H1 (cell line): ENCODE measurements at places on chromosomes 11 and 22. TPM values are rescaled to one million over a fixed set of nuclear protein-coding genes. Genes with fewer than 3 reads are reported as not detected.

GRCh38 chr11:4682623-4683419 is 14.8 kb downstream of the OR51E2 start:
- no peak overlapping the region for H3K4me3 ChIP-seq
- DNase-seq = no peak

DNA sequence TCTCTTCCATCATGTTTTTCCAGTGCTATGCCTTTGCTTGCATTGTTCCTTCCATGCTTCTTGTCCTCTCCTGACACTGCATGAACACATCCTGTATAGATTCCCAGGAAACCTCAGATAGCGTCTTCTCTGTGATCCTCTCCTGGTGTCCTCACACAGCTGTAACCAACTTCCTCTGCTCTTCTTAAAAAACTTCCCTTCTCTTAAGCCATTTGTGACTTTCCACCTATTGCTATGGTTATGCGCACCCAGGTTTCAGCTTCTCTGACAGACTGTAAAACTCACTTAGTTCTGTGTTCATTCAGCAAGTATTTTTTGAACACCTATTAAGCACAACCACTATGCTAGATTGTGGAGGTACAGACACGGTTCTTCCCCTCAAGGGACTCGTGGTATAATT is 5.1 kb upstream of the APLP2 start:
- no peak overlapping the region for H3K27ac ChIP-seq
- H3K27me3 ChIP-seq = peaks cover 19% of the 10 kb centered on the region
- H3K36me3 ChIP-seq = no peaks in the 10 kb centered on the region
- no peak overlapping the region for H3K4me3 ChIP-seq
- no peak for DNase-seq

DNA sequence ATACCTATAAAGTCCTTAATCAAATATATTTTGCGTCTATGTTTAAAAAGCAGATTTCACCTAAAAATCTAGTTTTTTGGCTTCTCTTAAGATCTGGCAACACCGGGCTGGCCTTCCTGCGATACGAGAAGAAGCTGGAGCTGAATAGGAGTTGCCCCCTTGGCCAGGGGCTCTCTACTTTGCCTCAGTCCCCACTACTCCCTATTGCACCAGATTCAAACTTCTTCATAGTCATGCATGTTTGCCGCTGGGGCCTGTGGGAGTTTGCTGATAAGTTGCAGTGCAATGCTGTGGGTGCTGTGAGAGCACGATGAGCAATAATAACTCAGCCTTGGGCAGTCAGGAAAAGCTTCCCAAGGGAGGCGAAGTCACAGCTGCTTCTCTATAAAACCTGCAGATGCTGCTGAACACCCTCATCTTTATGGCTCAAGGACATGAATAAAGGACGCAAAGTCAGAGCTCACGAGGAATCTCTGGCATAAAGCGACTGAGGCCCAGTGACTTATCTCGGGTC is 15.2 kb upstream of the EIF3D start:
- no peaks in the 10 kb centered on the region for H3K36me3 ChIP-seq
- no peaks in the 10 kb centered on the region; the same call in 1 of the 2 replicates for H3K27me3 ChIP-seq
- no peak for DNase-seq
- no peak overlapping the region for H3K27ac ChIP-seq
- no peak overlapping the region for H3K4me3 ChIP-seq

DNA sequence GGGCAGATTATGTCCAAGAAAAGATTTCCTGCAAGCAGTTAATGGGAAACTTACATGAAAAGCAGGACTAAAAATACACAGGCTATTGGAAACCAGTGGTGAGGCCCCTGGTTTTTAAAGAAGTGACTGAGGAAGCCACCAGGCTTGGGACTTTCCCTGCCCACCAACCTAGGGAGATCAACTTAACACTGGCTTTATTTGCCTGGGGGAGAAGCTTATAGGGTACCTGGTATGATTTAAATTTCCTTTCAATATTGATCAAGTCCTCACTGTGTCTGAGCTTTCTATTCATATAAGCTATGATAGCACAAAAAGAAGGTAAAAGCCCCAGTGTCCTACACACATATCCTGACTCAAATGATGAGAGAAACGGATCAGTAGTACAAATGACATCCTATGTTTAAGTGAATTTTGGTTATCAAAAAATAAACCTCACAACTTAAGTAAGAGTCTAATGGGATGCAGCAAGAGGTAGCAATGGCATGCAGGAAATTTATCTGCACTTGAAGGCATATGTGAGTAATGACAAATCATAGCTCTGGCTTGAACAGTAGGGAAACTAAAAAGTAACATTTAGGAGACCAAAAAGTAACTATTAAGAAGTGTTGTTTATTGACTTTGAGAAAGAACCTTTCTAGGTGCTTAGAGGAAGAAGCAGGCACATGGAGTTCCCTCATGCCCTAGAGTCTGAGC is 85.3 kb downstream of the GAB2 start:
- DNase-seq = no peak
- H3K27me3 ChIP-seq = no peaks in the 10 kb centered on the region
- no peak overlapping the region for H3K27ac ChIP-seq
- H3K4me3 ChIP-seq = no peak overlapping the region
- no peaks in the 10 kb centered on the region for H3K36me3 ChIP-seq

SLC37A2 gene
- 1.1 and 1.3 TPM in 2 replicates for total RNA-seq

SLC22A12 gene
- total RNA-seq = not detected in 2 replicates

- DNase-seq = no peak
- H3K36me3 ChIP-seq = no peaks in the 10 kb centered on the region; the same call in 1 of the 2 replicates
- peaks cover 27% of the 10 kb centered on the region for H3K4me1 ChIP-seq
These were observed at the start of gene TP53I11 for GRCh38 chr11:44950625-44951476. TSS of gene TP53I11 (minus strand) at chr11:44950883. CDS start at chr11:44938335, 12,548 bp downstream.

- no peak for DNase-seq
- H3K27ac ChIP-seq = no peak overlapping the region
- H3K27me3 ChIP-seq = no peaks in the 10 kb centered on the region
- H3K4me1 ChIP-seq = peaks cover 6% of the 10 kb centered on the region
These were observed 1.3 kb downstream of the PAFAH1B2 start for GRCh38 chr11:117145393-117145761.

GRCh38 chr11:69914286-69915150 is 95.3 kb upstream of the FGF3 start:
- H3K27me3 ChIP-seq = peaks cover 19% of the 10 kb centered on the region; the same call in 1 of the 2 replicates
- no peak overlapping the region for H3K4me3 ChIP-seq
- DNase-seq = no peak
- H3K27ac ChIP-seq = no peak overlapping the region
- H3K36me3 ChIP-seq = no peaks in the 10 kb centered on the region

DNA sequence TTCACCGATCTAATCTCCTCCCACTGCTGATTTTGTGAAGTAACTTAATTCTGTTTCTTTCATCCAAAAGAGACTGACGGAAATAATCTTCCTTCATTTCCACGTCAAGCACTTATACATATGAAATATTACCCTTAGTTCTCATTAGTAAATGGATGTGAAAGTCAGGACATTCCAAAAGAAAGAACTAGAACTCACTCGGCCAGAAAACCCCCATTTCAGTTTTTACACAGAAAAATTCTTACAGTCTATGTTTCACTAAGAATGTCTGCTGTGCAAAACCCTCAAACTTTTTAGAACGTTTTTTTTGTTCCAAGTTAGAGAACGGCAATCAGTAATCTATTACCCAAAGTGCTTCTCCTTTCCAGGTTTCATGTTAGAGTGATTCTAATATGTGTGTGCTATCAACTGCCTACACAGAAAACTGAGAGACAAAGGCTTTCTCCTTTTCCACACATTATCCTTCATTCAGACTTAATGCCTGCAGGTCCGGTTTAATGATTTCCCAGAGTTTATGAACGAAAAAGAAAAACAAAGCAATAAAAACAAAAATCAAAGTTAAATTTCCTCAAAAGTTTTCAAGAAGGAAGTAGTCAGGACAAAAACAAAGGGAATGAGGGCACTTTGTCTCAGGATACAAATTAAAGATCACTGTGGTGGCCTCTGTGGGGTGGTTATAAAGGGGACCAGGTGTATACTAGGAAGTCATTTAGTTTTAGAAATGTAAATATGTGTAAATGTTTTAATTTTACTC is 11.3 kb upstream of the SESN3 start:
- no peak for DNase-seq
- H3K27me3 ChIP-seq = no peaks in the 10 kb centered on the region
- H3K4me3 ChIP-seq = no peak overlapping the region
- H3K4me1 ChIP-seq = no peaks in the 10 kb centered on the region

- H3K4me3 ChIP-seq = no peak overlapping the region
- no peaks in the 10 kb centered on the region for H3K36me3 ChIP-seq
- H3K27ac ChIP-seq = no peak overlapping the region
- peaks cover 3% of the 10 kb centered on the region for H3K4me1 ChIP-seq
- peaks cover 19% of the 10 kb centered on the region for H3K27me3 ChIP-seq
These were observed 4.6 kb downstream of the DCHS1 start for GRCh38 chr11:6650980-6651379.

- H3K4me1 ChIP-seq = no peaks in the 10 kb centered on the region
- no peak overlapping the region for H3K27ac ChIP-seq
- no peaks in the 10 kb centered on the region for H3K36me3 ChIP-seq
These were observed 68.5 kb upstream of the MPEG1 start for GRCh38 chr11:59281177-59281576.

ARHGAP42 gene
- 33.3 and 33.5 TPM in 2 replicates for total RNA-seq

GNAZ gene
- total RNA-seq = 9.6 and 9.7 TPM in 2 replicates

HPX gene
- 0.44 and 0.80 TPM in 2 replicates for total RNA-seq

WNT11 gene
- 0.45 TPM in 1 of 2 replicates, not detected in the other for total RNA-seq

GRCh38 chr22:40289991-40290459 is 56.3 kb upstream of the ADSL start:
- H3K27ac ChIP-seq = no peak overlapping the region
- H3K4me1 ChIP-seq = no peaks in the 10 kb centered on the region
- no peak overlapping the region for H3K4me3 ChIP-seq
- H3K36me3 ChIP-seq = peaks cover 11% of the 10 kb centered on the region

DNA sequence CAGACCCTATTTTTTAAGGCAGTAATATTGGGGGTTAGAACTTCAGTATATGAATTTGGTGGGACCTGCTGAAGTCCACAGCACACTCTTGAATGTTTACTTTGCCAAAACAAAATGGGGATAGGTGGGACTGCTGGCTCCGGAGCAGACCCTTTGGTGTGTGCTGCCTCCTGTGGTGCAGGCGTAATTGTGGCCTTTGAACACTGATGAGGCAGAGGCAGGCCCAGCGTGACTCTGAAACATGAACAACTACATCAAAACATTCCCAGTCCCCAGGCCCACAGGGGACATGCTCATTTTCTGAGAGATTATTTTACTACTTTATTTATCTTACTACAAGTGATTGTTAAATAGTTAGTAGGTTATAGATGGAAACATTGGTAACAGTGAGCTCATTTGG is 225.0 kb upstream of the TBCEL start:
- H3K27me3 ChIP-seq = no peaks in the 10 kb centered on the region
- H3K27ac ChIP-seq = no peak overlapping the region
- no peak overlapping the region for H3K4me3 ChIP-seq
- DNase-seq = no peak
- no peaks in the 10 kb centered on the region for H3K4me1 ChIP-seq
- H3K36me3 ChIP-seq = no peaks in the 10 kb centered on the region

- H3K4me3 ChIP-seq = no peak overlapping the region
- H3K27me3 ChIP-seq = no peaks in the 10 kb centered on the region
- H3K36me3 ChIP-seq = no peaks in the 10 kb centered on the region
These were observed 288.4 kb upstream of the CCDC90B start for GRCh38 chr11:83574519-83574918.

DNA sequence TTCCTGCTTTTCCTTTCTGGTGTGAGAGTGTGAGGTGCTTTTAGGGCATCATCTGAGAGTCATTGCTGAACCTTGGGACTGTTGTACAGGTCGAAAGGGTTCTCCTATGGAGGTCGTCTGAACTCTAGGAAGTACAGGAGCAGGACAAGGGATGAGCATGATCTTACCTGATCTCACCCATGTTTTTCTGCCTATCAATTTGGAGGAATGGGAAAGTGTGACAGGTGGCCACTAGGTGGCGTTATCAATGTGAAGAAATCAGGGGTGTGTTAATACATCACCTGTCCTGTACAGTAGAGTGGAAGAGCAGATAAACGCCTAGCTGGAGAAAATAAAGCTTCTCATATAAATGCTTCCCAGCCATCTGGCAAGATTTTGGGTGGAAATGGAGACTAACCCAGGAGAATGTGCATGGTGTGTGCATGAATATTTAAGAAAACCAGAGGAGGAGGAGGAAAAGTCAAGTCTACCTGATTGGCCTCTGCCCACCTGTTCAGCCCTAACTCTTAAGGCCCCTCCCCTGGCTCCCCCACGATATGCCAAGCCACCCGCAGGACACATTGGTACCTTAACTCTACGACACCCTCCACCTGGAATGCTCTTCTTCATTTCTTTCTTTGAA is 72.0 kb upstream of the NARS2 start:
- no peaks in the 10 kb centered on the region for H3K4me1 ChIP-seq
- no peak overlapping the region for H3K27ac ChIP-seq
- H3K27me3 ChIP-seq = no peaks in the 10 kb centered on the region
- no peak for DNase-seq
- H3K36me3 ChIP-seq = no peaks in the 10 kb centered on the region

DNA sequence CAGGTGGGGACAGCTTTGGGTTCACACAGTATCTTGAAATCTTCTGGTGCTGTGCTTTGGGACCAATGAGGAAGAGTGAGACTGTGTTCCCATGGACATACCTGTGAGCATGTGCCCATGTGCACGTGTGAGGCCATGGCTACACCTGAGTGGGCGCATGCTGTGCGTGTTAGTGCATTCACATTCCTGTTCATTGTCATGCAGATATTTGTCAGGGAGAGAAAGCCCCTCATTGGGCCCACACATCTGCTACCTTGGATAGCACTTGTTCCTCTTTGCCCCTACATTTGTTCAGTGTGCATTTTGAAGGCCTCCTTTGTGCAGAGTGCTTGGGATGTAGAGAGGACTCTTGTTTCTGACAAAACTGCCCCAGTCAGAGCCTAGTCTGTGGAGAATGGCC is 154.3 kb upstream of the E2F8 start:
- H3K4me3 ChIP-seq = no peak overlapping the region
- H3K27me3 ChIP-seq = no peaks in the 10 kb centered on the region
- H3K27ac ChIP-seq = no peak overlapping the region
- peaks cover 8% of the 10 kb centered on the region for H3K4me1 ChIP-seq
- no peak for DNase-seq

DNA sequence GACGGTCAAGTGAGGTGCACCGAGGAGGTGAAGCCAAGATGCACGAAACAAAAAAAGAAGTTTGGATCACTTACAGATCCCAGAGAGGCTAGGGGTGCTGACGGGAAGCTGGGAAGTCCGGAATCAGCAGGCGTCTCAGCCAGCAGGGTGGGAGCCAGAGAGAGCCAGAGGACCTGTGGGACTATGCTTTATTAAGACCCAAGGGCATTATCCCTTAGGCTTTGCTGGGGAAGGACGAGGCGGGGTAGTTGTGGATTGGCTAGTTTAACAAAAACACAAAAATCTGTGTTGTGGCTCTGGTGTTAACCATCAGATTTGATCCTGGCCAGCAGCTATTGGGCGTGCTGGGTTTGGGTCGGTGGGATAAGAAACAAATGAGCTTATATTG is 427.1 kb downstream of the DYNC2H1 start:
- no peak overlapping the region for H3K27ac ChIP-seq
- no peak for DNase-seq
- no peaks in the 10 kb centered on the region for H3K27me3 ChIP-seq
- H3K36me3 ChIP-seq = no peaks in the 10 kb centered on the region
- no peak overlapping the region for H3K4me3 ChIP-seq
- H3K4me1 ChIP-seq = no peaks in the 10 kb centered on the region

DNA sequence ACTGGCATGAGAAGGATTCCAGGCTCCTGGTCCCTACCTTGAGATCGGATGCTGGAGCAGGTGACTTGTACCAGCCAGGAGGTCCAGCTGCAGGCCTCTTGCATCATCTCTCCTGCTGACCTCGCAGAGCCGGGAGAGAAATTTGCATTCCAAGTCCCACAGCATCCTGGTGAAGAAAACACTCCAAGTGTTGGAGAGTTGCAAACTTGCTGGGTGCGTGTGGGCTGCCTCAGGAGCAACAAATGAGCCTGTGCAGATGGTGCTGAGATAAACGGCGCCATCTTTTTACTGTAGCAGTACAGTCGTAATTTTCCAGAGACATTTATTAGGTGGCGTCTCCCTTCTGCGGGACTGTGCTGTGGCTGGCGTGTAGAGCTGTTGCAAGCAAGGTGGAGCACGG is 32.1 kb upstream of the ZBTB16 start:
- no peak for DNase-seq
- no peak overlapping the region for H3K27ac ChIP-seq
- no peaks in the 10 kb centered on the region; the same call in 1 of the 2 replicates for H3K27me3 ChIP-seq
